ENCODE measurements at places on chromosomes 6 and 20.
A peak's percentile ranks its signal among the peaks of the same experiment; 100 is the strongest.

GRCh38 chr6:44725070-44725469 is 337.6 kb downstream of the CDC5L start:
- peak; percentile 1 for DNase-seq

DNA sequence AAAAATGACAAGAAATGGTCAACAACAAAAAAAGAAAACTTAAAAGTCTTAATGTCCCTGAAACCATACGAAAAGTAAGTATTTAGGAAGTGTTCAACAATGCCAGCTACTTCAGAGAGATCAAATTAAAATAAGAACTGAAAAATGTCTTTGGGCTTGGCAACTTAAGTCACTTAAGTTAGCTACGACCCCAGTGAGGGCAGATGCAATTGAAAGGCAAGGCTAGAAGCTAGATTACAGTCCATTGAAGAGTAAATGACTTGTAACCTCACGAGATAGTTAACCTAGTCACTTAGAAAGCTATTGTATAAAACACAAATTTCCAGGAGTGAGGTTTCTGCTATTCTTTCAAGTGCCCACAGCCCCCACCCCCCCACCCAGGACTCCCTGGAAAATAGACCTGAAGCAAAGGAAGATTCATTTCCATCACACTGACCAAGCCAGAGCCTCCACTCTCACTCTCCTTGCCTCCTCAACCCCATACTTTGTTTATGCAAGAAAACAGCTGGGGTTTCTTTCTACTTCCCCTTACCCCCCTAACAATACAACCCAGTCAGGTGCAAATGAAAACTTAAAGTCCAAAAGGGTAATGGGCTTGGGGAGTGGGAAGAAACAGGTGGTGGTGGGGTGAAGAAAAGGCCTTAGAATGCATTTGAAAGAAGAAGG is 14.6 kb downstream of the RTN4IP1 start:
- no peak for DNase-seq

DNA sequence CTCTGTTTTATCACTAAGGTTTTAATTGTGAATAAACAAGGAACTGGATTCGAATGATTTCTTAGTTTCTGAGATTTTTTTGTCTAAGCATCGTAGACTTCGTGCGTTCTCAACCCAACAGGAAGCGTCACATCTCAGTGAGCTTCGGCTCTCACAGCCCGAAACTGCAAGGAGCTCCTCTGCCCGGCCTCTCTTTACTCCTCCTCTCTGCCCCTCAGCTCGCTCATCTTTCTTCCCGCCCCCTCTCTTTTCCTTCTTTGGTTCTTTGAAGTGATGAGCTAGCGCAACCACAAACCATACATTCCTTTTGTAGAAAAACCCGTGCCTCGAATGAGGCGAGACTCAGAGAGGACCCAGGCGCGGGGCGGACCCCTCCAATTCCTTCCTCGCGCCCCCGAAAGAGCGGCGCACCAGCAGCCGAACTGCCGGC is 480 bp upstream of the NT5E start:
- no peak for DNase-seq

- no peak for DNase-seq
Measured at GRCh38 chr6:14396826-14397517, 279.4 kb downstream of the CD83 start.

DNA sequence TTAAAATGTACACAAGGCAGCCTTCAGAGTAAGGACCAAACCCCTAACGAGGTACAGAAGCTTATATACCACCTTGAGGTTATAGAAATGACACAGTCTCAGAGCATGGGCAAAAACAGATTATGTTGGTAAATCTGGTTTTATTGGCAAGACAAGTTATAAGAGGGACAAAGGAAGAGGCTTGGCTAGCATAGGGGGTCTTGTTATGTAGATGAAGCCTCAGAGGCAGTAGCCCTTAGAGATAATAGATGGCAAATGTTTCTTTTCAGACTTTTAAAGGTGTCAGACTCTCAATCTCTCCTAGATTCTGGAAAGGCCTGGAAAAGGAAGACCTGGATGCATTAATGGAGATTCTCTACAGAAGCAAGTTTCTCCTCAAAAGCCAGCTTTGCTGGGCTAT is 123.3 kb upstream of the ATXN1 start:
- DNase-seq, result no peak

DNA sequence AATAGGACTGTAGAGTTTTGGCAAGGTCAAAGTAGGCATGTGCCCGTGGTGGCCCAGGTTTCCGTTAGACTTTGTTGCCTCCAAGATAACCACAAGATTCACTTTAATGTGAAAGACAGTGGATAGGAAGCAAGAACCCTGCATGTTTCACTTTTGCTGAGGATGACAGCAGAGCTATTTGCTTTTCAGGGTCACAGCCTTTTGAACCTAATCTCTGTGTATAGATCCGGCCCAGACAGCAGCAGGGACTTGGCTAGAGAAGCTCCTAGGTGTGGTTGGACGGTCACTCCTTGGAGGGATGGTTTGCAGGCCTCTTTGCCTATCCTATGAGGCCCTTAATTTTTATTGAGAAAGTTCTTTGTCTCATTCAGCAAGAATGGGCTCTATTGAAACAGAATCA is 538.8 kb downstream of the HACE1 start:
- DNase-seq, result no peak
